CD4-positive, alpha-beta T cell treated with Interleukin-15 for 4 hours (primary cell): ENCODE measurements at places on chromosomes 11 and 22.

DNA sequence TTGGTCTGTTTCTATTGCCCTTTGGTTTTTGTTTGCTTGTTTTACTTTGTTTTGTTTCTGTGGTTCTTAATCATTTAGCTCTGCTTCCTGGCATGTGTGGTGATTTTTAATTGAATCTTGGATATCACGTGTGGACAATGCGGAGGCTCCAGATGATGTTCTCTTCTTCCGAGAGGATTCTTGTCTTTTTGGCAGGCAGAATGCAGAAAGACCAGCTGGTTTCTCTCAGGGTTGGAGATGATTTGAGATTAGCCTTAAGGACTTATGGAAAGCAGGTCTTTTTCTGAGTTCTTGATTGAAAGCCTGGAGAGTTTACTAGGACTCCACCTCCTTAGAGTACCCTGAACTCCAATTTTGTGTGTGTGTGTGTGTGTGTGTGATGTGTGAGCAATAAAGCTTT, 21.0 kb upstream of the ANO1 start:
- no peak for DNase-seq

DNA sequence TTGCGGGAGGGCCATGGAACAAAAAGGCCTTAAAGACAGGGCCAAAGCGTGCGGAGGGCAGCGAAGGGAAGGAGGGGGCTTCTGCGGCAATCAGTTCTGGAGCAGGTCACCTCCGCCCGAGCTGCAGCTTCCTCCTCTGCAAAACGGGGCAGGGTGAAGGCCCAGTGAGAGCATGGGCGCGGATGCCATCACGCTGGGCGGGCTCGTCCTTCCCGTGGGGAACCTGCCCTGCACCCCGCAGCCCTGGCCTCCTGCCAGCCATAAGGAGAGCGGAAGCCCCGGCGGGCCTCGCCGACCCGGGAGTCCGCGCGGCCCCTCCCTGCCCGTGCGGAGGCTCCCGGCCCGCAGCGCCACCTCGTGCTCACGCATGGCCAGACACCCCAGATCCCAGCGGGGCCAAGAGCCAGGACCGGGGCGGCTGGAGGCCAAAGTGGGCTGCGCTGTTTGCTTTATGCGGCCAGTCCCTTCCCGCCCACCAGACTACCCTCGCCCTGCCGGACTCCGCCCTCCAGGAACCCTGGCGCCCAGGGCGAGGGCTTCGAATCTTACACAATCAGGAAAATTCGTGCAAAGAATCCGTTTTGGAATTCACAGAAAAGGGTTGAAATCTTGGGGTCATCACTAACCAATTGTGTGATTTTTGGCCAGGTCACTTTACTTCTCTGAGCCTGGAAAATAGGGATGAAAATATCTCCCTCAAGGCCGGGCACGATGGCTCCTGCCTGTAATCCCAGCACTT, 16.1 kb downstream of the TSKU start:
- peak; percentile 66 for DNase-seq

GRCh38 chr11:37280200-37280599, 682.2 kb upstream of the RAG2 start:
- DNase-seq, result no peak

GRCh38 chr11:106493751-106494150, 416.3 kb downstream of the AASDHPPT start:
- DNase-seq, result no peak

DNA sequence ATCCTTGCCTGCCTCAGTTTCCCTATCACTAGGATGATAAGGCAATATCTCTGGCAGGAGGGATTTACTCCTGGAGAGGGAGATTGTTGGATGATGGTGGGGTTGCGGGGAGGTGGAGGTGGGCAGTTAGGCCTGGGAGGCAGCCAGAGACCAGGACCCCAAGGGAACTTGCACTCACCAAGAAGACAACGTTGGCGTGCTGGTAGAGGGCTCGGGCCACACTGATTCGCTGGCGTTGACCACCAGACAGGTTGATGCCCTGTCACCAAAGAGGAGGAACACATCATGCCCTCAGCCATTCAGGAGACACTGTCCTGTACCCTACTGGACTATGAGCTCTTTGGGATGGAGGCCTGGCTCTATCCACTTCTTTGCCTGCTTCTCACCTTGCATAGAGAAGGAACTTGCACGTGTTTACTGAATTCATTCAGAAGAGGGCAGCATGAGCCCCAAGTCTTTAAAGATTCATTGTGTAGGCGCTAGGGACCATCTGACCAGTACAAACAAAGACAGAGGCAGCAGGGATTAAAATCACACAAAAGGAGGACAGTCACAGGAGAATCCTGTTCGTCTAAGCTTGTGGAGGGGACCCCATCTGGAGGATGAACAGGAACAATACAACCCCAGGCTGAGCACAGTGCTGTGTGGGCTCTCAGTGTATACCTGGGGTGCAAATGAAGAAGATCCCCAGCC, 24.2 kb upstream of the KCNJ11 start:
- no peak for DNase-seq

GRCh38 chr11:3217818-3218482, 663 bp downstream of the MRGPRG start:
- no peak for DNase-seq

DNA sequence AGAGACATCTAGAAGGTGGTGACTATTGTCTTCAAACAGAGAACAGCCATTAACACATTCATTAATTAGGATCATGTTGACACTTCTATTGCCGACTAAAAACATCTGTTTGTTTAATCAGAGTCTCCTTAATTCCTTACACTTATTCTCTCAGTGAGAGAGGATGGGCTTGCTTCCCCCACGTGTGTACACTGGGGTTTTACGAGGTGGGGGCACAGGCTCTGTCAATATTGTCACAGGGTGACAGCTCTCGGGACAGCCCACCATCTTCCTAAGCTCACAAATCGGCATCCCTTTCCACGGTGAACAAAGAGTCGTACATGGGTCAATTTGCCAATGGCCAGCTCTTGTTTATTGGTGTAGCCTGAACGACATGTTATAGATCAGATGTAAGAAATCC, 413.2 kb downstream of the MIAT start:
- no peak for DNase-seq

- DNase-seq, result no peak
These were observed 6.0 kb downstream of the ESS2 start for GRCh38 chr22:19138217-19139000.

- DNase-seq, result no peak
These were observed 60.0 kb upstream of the PLET1 start for GRCh38 chr11:112320668-112321067.

- DNase-seq, result no peak
These were observed 105.0 kb upstream of the SESN3 start for GRCh38 chr11:95335989-95336388.

- no peak for DNase-seq
These were observed 204.0 kb downstream of the TBC1D22A start for GRCh38 chr22:46966495-46966845.

DNA sequence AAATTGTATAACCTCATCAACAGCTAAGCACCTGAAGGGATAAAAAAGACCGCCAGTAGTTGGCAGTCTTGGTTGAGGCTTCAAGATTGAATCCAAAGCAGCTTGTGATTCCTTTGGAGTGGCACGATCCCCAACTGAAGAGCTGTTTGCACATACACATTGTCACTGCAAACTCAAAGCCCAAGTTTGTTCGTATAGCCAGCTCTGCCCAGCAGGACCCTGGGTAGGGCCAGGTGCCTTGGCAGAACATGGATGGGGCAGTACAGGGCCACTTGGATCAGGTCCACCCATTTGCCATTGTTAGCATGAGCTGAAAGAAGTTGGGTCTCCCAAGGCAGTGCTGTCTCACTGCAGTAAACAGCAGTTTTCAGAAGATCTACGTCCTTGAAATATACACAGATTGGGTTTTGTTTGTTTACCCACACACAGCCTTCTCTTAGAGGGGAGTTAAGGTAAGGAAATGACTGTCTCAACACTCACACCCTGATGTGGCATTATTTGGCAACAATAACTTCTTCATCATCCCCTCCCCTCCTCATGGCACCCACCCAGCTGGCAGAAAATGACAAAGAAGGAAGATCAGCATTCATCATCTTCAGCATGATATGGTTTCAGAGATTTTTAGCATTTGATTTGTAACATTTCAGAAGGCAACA, 132.9 kb downstream of the COMMD9 start:
- DNase-seq, result no peak

DNA sequence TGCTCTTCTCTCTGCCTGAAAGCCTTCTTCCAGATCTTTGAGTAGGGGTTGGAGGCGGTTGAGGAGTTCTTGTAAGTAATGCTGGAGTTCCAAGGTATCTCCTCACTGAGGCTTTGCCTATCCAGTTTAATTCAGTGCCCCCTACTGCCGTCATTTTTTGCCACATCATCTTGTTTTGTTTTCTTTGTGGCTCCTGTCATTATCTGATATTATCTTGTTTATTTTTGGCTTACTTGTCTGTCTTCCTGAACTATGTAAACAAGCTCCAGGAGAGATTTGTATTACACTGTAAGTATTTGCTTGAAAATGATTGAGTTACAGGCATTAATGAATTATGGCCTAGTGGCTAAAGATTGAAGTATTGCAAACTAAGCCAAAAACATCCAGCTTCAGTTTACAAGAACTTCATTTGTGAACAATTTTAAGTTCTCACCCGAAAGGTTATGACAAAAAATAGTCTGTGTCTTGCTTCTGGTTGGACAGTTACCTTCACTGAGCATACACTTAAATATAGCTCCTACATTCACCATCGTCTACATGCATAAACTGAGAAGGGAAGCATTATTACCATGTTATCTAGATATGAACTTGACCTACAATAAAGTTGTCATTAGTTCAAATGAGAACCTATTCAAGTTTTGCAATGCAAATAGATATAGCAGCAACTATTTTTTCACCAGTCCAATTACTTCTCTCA, 154.8 kb downstream of the ARHGAP42 start:
- DNase-seq, result no peak

GRCh38 chr22:45896153-45896951, 80.6 kb downstream of the WNT7B start:
- no peak for DNase-seq

GRCh38 chr11:125570952-125571351, 1.7 kb downstream of the EI24 start:
- DNase-seq, result no peak

DNA sequence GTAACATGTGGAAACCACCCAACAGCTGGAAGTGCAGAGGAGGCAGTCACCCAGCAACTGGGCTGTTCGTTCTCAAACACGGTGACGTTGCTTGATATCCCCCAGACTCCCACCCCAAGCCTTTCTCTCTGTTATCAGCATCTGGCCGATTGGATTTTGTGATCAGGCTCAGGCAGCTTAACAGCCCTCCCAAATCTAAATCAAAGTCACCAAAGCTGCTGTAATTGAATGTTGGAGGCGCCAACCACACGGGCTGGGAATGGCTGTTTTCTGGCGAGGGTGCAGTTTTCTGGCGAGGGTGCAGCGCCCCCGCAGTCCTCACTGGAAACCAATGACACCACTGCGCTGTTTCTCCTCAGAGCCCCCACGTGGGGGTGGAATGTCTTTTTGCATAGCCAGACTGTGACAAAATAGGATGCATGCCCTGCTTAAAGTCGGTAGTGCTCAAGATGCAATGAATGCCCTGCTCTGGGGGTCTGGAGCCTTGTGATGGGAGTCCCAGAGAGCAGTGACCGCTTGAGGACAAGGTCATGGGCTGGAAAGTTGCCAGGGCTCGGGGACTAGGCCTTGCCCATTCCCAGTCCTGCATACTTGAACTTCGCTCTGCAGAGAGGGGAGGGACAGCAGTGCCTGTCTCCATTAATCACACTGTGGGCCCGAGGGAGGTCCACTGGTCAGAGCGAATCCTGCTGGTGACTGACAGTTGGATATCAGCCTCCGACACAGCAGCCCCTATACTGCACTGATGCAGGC, 105.3 kb downstream of the MORC2 start:
- DNase-seq, result no peak

DNA sequence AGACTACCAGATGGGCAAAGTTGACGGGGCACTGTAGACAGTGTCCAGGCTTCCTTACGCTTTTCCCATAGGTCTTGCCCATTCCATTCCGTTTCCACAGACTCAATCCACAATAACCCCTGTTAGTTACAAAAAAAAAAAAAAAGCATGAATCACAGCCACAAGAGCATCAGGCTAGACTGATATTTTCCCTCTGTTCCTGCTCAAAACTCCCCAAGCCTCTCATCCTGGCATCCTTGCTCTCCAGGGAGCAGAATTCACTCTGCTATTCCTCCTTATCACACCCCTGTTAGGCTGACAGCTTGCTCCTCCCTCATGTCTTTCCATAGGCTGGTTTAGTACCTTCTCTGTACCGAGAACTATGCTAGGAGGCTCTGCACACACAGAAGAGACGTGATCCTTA, 42.2 kb downstream of the TMEM123 start:
- DNase-seq, result no peak

- DNase-seq, result no peak
These were observed 548 bp downstream of the PYGM start for GRCh38 chr11:64759131-64759721.

GRCh38 chr22:24147666-24148065, 33.6 kb upstream of the SUSD2 start:
- no peak for DNase-seq
